Stromal cell of bone marrow (primary cell): ENCODE measurements at places on chromosomes 1 and 21.
A peak's percentile ranks its signal among the peaks of the same experiment; 100 is the strongest.

DNA sequence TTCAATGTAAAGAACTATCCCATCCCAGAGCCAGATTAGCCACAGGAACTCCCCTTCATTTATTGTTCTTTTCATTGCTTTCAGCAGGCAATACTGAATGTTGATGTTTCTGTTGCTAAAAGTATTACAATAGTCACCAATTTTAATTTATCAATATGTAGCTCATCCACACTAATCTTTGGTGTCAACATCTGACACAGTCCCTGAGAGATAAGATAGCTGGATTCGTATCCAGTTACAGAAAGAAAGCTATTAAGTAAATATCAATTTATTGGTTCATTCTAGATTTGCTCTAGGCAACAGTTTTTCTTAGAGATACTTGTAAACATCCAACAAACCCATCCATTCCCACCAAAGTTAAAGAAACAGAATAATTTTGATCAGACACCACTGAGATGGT lies 4.7 kb downstream of the ADSS2 start:
- DNase-seq, result no peak

- peak; percentile 15 for DNase-seq
Measured at GRCh38 chr1:212915245-212916091, 34.9 kb upstream of the VASH2 start.

DNA sequence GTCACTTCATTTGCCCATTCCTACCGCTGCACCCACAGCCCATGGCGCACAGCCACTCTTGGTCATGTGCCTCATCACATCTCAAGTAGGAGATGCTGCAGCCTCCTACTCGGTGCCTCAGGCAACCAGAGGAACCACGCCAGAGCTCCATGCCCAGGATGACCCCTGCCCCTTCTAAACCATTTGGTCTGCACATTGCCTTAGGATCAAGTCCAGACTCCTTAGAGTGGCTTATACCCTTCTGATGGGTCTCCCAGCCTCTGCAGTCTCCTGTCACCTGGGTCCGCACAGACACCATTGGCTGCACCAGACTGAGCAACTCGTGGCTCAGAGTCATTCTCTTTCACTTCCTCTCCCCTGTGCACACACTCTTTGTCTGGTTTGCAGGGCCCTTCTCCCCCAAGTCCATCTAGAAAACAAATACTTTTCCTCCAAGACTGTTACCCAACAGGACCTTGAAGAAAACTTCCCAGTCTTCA lies 2.2 kb upstream of the ADORA3 start:
- DNase-seq, result no peak

GRCh38 chr1:228352677-228353481 lies 53.8 kb downstream of the TRIM11 start:
- DNase-seq, result no peak

DNA sequence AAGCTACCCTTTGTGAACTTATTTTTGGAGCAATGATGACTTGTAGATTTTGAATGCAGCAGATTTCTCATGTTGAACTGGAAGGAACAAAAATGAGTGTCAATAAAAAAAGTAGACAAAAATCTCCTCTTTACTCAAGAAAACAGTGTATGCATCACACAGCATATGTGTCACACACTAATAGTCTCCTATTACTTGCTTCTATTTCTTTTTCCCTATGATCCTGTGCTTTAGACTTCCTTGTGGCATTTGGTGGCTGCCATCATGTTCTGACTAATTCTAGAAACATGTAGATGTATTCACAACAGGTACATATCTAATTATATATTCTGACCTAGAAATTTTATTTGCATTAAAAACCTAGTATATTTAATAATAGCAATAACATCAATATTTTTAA lies 14.3 kb downstream of the RC3H1 start:
- DNase-seq, result no peak

DNA sequence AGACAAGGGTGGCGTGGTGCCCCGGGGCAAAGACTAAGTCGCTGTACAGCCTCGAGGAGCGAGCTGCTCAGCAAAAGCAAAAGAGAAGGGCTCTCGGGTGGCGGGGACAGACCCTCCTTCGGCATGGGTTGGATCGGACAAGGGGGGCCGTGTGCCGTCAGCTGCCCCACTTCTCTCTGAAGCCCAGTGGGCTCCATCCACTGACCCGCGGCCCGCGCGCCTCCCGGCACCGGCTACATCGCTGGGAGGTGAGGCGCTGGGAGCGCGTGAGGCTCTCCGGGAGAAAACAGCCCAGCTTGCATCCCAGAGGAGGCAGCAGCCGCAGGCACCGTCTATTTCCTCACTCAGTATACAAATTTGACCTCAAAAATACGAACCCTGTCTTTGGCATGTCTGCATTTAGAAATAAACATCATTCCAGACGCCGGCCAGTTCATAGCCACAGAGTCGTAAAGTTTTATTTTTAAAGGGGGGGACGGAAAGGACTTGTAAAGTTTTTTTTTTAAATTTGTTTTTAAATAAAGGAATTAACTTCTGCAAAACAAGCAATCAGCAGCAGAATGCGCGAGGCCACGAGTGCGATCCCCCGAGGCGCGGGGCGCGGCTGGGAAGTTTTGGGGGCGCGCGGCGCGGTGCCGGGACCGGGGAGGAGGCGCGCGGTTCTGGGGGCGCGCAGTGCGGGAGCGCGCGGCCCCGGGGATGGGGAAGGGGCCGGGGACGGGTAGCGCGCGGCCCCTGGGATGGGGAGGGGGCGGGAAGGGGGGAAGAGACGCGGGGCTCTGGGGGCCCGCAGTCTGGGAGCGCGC lies 689 bp upstream of the GPR137B start:
- DNase-seq, result peak; percentile 19

- peak; percentile 18 for DNase-seq
Measured at GRCh38 chr1:26067432-26067911, at the start of gene TRIM63. Gene TRIM63 (minus strand): TSS chr1:26067630. CDS start chr1:26067494, 136 bp downstream.
